ENCODE measurements at places on chromosomes 2 and 18. TPM values are rescaled to one million over a fixed set of nuclear protein-coding genes. Genes with fewer than 3 reads are reported as not detected.

GRCh38 chr2:50594233-50594632 lies 437.7 kb downstream of the NRXN1 start:
- H3K36me3 ChIP-seq: no peaks in the 10 kb centered on the region
- no peaks in the 10 kb centered on the region for H3K4me1 ChIP-seq
- H3K27ac ChIP-seq: no peak overlapping the region
- H3K4me3 ChIP-seq: no peak overlapping the region
- H3K27me3 ChIP-seq: no peaks in the 10 kb centered on the region
- no peak for DNase-seq

- no peak for DNase-seq
- peak overlapping the region; percentile 86 for H3K27ac ChIP-seq
- peaks cover 37% of the 10 kb centered on the region for H3K4me1 ChIP-seq
- no peaks in the 10 kb centered on the region for H3K36me3 ChIP-seq
- H3K27me3 ChIP-seq: no peaks in the 10 kb centered on the region
These were observed 100.8 kb upstream of the ASAP2 start for GRCh38 chr2:9105601-9106337.

DNA sequence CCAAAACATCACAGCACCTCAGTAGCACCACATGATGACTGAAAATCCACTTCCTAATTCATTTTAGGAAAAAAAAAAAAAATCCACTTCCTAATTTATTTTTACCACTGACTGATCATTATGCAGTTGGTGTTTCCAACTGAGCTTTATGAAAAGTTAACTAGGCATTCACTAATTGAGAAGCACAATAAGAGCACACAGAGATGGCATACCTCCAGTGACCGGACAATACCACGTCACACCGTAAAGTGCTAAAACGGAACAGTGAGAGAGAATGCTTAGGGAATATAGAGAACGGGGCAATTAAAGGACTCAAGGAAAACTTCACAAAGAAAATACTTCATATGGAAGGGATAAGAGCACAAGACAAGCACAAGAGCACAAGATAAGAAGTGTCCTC lies 212.5 kb downstream of the NBAS start:
- DNase-seq: no peak
- no peak overlapping the region for H3K4me3 ChIP-seq
- H3K27ac ChIP-seq: no peak overlapping the region
- no peaks in the 10 kb centered on the region for H3K36me3 ChIP-seq

The PDE1A gene
- 2.3 TPM for total RNA-seq

DNA sequence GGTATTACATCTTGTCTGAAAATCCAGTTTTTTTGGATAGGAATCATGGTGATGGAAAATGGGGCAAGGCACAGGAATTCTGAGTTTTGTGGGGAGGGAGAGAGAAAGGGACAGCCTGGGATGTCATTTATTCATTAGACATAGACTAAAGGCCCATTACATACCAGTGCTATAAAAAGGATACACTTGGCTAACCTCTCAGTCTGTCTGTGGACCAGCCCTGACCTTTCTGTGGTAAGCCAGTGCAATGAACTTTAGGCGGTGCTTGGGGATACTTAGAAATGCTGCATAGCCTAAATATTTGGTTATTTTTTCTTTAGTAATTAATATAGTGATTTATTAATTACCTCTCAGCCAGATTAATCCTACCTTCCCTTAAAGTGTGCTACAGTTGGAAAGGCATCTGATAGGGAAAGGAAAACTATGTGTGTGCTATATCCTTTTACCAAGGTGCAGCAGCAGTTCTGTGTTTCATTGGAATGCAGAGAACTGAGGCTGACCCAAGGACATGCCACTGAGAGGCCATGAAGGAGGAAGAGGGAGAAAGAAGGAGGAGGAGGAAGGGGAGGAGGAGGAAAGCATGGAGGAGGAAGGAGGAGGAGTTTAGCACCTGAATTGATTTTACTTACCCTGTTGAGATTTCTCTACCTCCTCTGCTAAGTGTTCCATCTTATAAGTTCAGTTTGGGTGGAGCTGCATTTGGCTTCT lies 37.5 kb downstream of the KCNS3 start:
- no peak overlapping the region for H3K27ac ChIP-seq
- no peak for DNase-seq
- no peaks in the 10 kb centered on the region for H3K4me1 ChIP-seq
- H3K36me3 ChIP-seq: no peaks in the 10 kb centered on the region
- H3K4me3 ChIP-seq: no peak overlapping the region

DNA sequence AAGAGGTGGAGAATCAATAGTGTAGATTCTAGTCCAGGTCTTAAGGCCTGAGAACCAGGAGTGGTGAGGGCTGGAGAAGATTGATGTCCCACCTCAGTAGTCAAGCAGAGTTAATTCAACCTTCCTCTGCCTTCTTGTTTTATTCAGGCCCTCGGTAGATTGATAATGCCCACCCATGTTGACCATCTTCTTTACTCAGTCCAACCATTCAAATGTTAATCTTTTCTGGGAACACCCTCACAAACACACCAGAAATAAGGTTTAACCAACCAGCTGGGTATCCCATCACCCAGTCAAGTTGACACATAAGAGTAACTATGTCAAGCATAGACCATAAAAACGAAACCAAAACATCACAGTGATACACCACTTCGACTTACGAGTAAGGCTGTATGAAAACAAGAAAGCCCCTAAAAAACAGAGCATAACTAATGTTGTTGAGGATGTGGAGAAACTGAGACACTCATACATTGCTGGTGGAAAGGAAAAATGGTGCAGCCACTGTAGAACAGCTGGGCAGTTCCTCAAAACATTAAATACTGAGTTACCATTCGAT lies 57.5 kb downstream of the SLC35F5 start:
- no peak overlapping the region for H3K27ac ChIP-seq
- H3K4me3 ChIP-seq: no peak overlapping the region
- no peak for DNase-seq
- H3K36me3 ChIP-seq: no peaks in the 10 kb centered on the region

The KCNG2 gene
- 0.19 TPM for total RNA-seq

DNA sequence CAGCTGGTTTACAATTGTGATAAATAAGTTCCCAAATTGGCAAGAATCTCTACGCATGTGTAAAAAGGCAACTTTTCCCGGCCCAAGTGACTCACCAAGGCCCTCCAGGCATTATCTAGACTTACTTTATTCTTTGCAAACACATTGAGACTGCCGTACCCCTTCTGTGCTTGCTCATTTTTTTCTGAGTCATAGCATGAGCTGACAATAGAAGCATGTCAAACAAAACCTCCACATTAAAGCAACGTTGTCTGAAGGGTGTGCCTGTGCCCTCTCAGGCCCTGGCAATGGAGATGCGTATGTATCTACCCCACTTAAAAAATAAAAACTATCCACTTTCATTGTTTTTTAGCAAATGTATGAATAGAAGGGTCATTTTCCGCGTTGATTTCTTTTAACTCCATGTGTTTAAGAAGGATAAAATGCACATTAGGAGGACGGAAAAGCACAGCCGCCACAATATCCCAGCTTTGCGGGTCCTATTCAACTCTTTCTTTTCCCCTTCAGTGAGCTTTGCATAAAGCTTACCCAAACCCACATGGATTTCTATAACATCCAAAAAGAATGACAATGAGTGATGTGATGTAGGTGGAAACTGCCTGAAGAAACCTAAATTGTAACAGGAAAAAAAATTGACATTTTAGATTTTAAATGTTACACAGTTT lies 298.2 kb downstream of the CDCA7 start:
- no peaks in the 10 kb centered on the region for H3K27me3 ChIP-seq
- H3K4me3 ChIP-seq: no peak overlapping the region
- no peak for DNase-seq
- H3K4me1 ChIP-seq: no peaks in the 10 kb centered on the region

DNA sequence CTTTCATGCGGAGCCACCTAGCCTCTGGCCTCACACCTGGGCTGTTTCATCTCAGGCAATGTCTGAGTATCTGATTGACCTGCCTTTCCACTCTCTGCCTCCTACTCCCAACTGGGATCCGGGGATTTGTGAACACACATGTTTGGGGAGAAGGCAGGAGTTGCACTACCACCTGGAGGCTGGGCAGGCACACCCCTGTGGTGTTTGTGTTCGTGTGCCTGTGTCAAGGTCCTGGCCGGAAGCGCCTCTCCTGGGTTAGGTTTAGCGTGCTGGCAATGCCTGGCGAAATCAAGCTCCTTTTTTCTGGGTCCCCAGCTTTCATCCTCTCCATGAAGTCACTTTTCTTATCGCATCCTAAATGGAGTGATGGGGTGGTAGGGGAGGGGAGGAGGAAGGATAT lies 63.9 kb downstream of the GATA6 start:
- H3K27ac ChIP-seq: no peak overlapping the region
- H3K4me3 ChIP-seq: no peak overlapping the region
- no peak for DNase-seq
- no peaks in the 10 kb centered on the region for H3K4me1 ChIP-seq
- H3K36me3 ChIP-seq: no peaks in the 10 kb centered on the region
- H3K27me3 ChIP-seq: no peaks in the 10 kb centered on the region

DNA sequence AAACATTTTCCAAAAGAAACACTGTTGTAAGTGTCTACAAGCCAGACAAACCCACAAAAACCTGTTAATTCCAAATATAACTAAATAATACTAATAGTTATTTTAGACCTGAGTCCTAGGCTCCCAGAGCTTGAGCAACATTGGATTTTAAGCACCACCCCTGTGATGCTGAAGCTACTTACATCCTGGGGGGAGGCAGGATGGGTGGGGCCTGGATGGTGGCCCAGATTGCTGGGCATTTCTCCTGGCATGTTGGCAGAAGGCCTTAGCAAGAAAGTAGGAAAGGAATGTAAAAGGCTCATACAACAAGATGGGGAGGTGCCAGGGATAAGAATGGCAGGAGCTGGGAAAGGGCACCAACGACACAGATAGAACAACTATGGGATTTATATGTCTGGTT lies 50.7 kb upstream of the OTX1 start:
- no peak overlapping the region for H3K27ac ChIP-seq
- no peak overlapping the region for H3K4me3 ChIP-seq

GRCh38 chr2:237421542-237422116 lies 7.7 kb upstream of the COL6A3 start:
- no peaks in the 10 kb centered on the region for H3K27me3 ChIP-seq
- DNase-seq: no peak
- no peaks in the 10 kb centered on the region for H3K36me3 ChIP-seq
- peaks cover 18% of the 10 kb centered on the region for H3K4me1 ChIP-seq
- peak overlapping the region; percentile 39 for H3K4me3 ChIP-seq

GRCh38 chr2:75067506-75067905 lies 109.1 kb downstream of the POLE4 start:
- H3K4me3 ChIP-seq: no peak overlapping the region
- DNase-seq: no peak
- no peaks in the 10 kb centered on the region for H3K4me1 ChIP-seq
- no peak overlapping the region for H3K27ac ChIP-seq
- no peaks in the 10 kb centered on the region for H3K27me3 ChIP-seq

The POLR1A gene
- total RNA-seq: 12.4 TPM

- peak overlapping the region; percentile 56 for H3K27ac ChIP-seq
- no peak overlapping the region for H3K4me3 ChIP-seq
- H3K27me3 ChIP-seq: no peaks in the 10 kb centered on the region
- H3K36me3 ChIP-seq: no peaks in the 10 kb centered on the region
These were observed 49.7 kb downstream of the SH2D6 start for GRCh38 chr2:85468096-85468703.

- no peak overlapping the region for H3K27ac ChIP-seq
- no peaks in the 10 kb centered on the region for H3K27me3 ChIP-seq
- no peak for DNase-seq
- no peak overlapping the region for H3K4me3 ChIP-seq
These were observed 22.7 kb upstream of the DSC1 start for GRCh38 chr18:31185186-31185950.

DNA sequence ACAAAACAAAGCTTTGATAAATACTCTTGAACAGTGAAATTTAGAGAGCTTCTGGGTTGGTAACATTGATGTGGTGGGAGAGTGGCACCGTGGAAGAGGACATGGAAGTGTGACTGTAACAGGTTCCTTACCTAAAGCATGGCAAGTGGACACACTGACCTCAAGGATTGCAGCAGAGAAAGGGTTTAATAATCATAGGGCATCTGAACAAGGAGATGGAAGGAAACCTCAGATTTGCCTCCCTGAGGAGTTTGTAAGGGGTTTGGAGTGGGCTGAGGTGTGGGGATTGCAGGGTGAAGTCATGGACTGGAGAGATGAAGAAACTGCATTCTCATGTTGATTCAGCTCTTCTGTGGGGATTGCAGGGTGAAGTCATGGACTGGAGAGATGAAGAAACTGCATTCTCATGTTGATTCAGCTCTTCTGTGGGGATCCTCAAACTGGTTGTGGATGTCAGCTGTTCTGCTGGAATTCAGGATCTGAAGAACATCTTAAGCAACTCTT lies 83.8 kb upstream of the TLK1 start:
- no peak overlapping the region for H3K27ac ChIP-seq
- DNase-seq: no peak
- H3K4me3 ChIP-seq: no peak overlapping the region
- no peaks in the 10 kb centered on the region for H3K27me3 ChIP-seq
- no peaks in the 10 kb centered on the region for H3K4me1 ChIP-seq
- no peaks in the 10 kb centered on the region for H3K36me3 ChIP-seq

DNA sequence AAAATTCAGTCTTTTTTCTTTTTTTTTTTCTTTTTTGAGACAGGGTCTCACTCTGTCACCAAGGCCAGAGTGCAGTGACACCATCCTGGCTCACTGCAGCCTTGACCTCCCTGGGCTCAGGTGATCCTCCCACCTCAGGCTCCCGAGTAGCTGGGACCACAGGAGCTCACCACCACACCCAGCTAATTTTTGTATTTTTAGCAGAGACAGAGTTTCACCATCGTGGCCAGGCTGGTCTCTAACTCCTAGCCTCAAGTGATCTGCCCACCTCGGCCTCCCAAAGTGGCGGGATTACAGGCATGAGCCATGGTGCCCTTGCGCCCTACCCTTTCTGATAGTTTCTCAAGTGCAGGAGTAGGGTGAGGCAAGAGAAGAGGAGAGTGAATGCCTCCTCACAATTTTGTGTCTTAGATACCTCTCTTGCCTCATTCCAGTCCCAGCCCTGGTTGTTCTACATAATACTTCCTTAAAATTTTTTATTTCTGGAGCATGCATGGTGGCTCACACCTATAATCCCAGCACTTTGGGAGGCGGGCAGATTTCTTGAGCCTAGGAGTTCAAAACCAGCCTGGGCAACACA lies 68.2 kb upstream of the CAB39 start:
- no peak overlapping the region for H3K4me3 ChIP-seq
- H3K27ac ChIP-seq: no peak overlapping the region
- DNase-seq: no peak
- peaks cover 11% of the 10 kb centered on the region for H3K4me1 ChIP-seq

DNA sequence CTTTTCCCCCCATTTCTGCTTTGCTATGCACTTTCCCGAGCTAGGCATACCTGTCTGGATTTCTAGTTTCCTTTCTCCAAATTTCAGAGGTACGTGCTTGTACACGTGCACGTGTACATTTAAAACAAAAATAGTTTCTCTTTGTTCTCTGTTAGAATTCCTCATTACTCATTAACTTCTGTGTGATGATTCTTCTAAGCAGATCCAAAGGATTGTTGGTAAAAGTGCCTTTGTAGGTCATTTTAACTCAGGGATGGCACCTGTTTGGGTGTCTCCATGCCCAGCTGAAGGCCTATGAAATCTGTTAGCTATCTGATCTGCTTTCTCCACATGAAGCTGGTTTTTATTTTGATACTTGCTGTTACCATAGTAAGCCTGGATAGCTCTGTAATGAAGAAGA lies 264.3 kb downstream of the LPIN1 start:
- no peak for DNase-seq
- peaks cover 9% of the 10 kb centered on the region for H3K4me1 ChIP-seq
- no peak overlapping the region for H3K27ac ChIP-seq
- no peaks in the 10 kb centered on the region for H3K27me3 ChIP-seq

The NEU2 gene
- total RNA-seq: not detected
